ENCODE measurements at places on chromosomes 1 and 21.

DNA sequence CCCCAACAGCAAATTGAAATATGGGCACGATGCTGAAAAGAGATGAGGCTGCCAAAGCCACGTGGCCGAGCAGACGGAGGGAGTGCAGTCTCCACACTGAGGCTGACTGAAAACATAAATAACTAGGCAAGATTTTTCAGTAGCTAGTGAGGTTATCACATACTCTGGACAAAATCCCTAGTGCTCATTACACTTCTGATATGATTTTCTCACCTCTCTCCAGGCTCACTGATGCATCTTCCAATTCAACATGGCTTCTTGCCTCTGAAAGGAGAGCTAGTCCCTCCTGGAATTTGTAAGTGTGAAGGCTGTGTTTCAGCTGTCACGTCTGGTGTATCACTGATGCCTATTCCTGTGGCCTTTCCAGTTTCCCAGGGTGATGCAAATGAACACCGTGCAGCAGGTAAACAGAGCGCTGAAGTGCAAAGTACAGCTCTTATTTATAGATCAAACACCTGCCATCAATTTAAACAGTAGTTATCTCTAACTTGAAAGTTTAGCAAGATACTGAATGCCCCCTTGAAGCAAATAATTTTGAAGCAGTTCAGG is 656.1 kb downstream of the KIF26B start:
- no peak for DNase-seq

- no peak for DNase-seq
Observed at GRCh38 chr21:28068455-28069358, 924.0 kb downstream of the LTN1 start.

- DNase-seq, result no peak
Observed at GRCh38 chr1:114093624-114094362, 59.9 kb downstream of the SYT6 start.

DNA sequence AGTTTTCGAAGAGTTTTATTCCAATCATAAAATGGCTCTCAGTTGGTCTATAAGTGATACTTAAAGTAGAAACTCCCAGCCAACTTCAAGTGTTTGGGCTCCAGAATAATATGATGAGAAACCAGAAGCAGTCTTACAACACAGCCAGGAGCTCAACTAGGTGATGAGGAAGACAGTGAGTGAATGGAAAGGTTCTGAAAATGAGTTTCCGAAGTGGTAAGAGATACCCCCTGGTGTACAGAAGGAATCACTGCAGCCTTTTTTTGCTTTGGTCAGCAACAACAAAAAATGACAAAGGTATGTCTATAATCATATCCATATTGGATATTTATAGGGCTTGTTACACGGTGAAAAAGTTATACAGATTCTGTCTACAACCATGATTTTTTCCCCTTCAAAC is 16.5 kb downstream of the KRTAP19-1 start:
- DNase-seq, result no peak
